ENCODE measurements at places on chromosomes 12 and 14. TPM values are rescaled to one million over a fixed set of nuclear protein-coding genes. Genes with fewer than 3 reads are reported as not detected.

DNA sequence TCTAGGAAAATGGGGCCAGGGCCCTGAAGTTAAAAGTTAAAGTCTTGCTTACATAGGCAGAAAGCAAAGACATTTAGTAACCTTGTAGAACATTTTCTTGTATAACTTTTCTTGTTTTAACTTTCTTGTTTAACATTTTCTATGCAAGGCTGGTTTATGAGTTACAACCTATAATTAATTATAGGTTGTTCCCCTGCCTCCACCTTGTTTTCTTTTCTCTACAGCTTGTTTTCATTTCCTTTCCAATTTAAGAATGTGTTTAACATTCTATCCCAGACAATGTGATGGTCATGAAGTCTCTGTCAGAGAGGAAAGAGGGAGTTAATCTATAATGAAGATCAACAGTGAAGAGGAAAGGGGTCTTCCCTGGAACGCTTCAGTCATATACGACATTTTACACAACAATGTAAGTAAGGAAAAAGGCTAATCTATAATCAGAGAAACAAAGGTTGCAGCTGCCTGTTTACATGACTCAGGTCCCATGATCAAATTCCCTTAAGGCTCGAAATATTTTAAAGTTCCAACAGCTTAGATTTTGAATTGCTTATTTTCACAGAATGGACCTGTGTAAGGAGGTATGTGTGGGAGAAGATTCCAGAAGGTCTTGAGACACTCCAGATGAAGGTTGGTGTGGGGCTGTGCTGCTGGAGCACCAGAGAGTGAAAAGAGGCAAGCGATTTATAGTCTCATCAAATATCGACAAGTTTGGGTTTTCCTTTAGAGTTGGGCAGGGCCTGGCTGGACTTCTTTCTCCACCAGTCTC, 34.2 kb upstream of the TCL1B start:
- no peaks in the 10 kb centered on the region for H3K27me3 ChIP-seq
- H3K36me3 ChIP-seq, result no peaks in the 10 kb centered on the region
- no peak overlapping the region for H3K4me3 ChIP-seq
- no peak overlapping the region for H3K27ac ChIP-seq
- peaks cover 12% of the 10 kb centered on the region for H3K4me1 ChIP-seq
- DNase-seq, result no peak

- no peaks in the 10 kb centered on the region for H3K27me3 ChIP-seq
- peak overlapping the region; percentile 61 for H3K4me3 ChIP-seq
- no peak overlapping the region for H3K27ac ChIP-seq
- no peak for DNase-seq
These were observed 4.2 kb downstream of the TMEM253 start for GRCh38 chr14:21105095-21105494.

GRCh38 chr12:127078577-127079350, 1188.2 kb upstream of the TMEM132C start:
- no peaks in the 10 kb centered on the region for H3K27me3 ChIP-seq
- peaks cover 8% of the 10 kb centered on the region for H3K4me1 ChIP-seq
- H3K4me3 ChIP-seq, result no peak overlapping the region
- no peaks in the 10 kb centered on the region for H3K36me3 ChIP-seq
- no peak overlapping the region for H3K27ac ChIP-seq

Gene NFATC4
- total RNA-seq, result 95.3 TPM

- H3K27me3 ChIP-seq, result no peaks in the 10 kb centered on the region
- peak overlapping the region; percentile 93 for H3K4me3 ChIP-seq
- H3K27ac ChIP-seq, result no peak overlapping the region
- no peaks in the 10 kb centered on the region for H3K36me3 ChIP-seq
- peaks cover 4% of the 10 kb centered on the region for H3K4me1 ChIP-seq
These were observed 1.2 kb downstream of the ANKRD9 start for GRCh38 chr14:102508410-102508773.

GRCh38 chr14:85445151-85445795, 84.7 kb upstream of the FLRT2 start:
- H3K4me3 ChIP-seq, result no peak overlapping the region
- DNase-seq, result no peak
- no peaks in the 10 kb centered on the region for H3K4me1 ChIP-seq

DNA sequence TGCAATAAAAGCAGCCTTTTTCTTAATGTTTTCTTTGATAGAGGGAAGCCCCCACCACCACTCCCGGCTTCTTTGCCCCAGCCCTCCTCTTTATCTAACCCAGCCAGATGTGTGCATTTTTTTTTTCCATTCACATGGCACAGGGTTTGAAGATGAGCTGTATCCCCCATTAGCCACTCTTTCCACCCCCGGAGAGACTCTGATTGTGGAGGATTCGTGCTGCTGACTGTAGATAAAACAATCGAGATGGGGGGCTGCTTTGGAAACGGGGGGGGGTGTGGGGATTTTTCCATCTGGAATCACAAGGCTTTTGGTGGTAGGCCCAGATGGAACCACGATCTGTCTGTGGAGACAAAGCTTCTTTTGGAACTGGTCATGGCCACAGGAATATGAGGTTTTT, 46.2 kb upstream of the VASH1 start:
- peaks cover 8% of the 10 kb centered on the region for H3K4me1 ChIP-seq
- no peak overlapping the region for H3K27ac ChIP-seq
- DNase-seq, result no peak
- no peak overlapping the region for H3K4me3 ChIP-seq
- no peaks in the 10 kb centered on the region for H3K36me3 ChIP-seq

GRCh38 chr12:75661908-75662307, 150.5 kb upstream of the KRR1 start:
- DNase-seq, result no peak
- peaks cover 4% of the 10 kb centered on the region for H3K4me1 ChIP-seq
- no peaks in the 10 kb centered on the region for H3K27me3 ChIP-seq
- no peaks in the 10 kb centered on the region for H3K36me3 ChIP-seq
- H3K4me3 ChIP-seq, result no peak overlapping the region
- no peak overlapping the region for H3K27ac ChIP-seq

GRCh38 chr14:29607169-29607568, 320.5 kb downstream of the PRKD1 start:
- no peaks in the 10 kb centered on the region for H3K36me3 ChIP-seq
- H3K27me3 ChIP-seq, result no peaks in the 10 kb centered on the region
- no peak overlapping the region for H3K4me3 ChIP-seq
- H3K4me1 ChIP-seq, result no peaks in the 10 kb centered on the region
- no peak for DNase-seq
- H3K27ac ChIP-seq, result no peak overlapping the region

DNA sequence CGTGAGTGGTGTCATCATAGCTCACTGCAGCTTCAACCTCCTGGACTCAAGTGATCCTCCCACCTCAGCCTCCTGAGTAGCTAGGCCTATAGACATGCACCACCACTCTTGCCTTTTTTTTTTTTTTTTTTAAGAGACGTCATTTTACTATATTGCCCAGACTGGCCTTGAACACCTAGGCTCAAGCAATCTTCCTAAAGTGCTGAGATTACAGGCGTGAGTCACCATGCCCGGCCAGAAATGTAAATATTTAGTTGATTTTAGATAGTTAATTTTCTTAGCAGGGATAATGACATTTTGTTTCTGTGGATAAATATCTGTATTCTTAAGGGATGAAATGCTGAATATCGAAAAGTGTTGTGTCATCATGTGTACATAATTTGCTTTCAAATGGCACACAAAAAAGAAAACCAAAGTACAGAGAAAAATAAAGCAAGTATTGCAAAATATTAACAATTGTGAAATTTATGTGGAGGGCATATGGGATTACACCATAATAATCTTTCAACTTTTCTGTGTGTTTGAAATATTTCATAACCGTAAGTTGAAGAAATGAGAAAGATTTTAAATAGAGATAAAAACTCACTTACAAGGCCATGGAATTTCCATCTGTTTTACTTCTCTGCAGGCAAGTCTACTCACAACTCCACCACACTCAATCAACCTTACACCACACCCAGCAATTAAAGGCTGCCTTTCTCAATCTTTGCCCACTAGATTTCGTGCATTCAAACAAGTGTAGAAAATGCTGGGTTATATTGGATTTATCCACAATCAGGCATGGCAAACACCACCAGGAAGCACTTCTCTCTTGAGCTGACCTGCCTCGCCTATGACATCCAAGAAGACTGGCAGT, 93.7 kb downstream of the SPTSSA start:
- no peaks in the 10 kb centered on the region for H3K36me3 ChIP-seq
- H3K27ac ChIP-seq, result no peak overlapping the region
- DNase-seq, result no peak
- H3K4me3 ChIP-seq, result no peak overlapping the region
- H3K27me3 ChIP-seq, result no peaks in the 10 kb centered on the region
- H3K4me1 ChIP-seq, result peaks cover 3% of the 10 kb centered on the region

Gene KRT74
- not detected for total RNA-seq

DNA sequence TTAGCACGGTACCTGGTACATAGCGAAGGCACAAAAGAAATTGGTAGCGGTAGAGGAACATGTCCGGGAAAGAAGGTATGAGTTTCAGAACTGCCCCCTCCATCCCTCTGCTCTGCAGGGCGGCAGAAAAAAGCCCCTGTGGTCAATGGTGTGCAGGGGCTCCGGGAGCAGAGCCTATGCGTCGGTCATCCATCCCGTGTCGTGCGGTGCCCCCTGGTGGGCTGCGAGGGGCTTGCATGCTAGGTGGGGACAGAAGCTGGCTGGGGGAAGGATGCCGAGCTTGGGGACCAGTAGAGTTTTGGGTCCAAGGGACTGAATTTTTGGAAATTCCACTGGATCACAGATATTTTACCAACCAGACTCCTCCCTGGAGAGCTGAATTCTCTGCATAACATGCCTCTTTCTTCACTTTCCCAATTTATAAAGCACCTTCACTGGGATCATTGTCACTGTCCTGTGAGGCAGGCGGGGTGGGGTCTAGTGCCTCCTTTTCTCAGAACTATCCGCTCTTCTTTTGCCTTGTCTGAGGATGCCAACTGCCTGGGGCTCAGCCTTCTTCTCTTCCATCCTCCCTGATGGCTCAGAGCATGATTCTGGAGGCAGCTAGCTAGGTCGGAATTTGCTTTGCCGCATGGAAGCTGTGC, 148.7 kb downstream of the SMOC1 start:
- DNase-seq, result peak; percentile 86
- H3K27me3 ChIP-seq, result no peaks in the 10 kb centered on the region
- H3K27ac ChIP-seq, result no peak overlapping the region
- peaks cover 5% of the 10 kb centered on the region for H3K36me3 ChIP-seq
- H3K4me3 ChIP-seq, result no peak overlapping the region
- peaks cover 19% of the 10 kb centered on the region for H3K4me1 ChIP-seq

- no peak overlapping the region for H3K27ac ChIP-seq
- no peaks in the 10 kb centered on the region for H3K4me1 ChIP-seq
- H3K36me3 ChIP-seq, result no peaks in the 10 kb centered on the region
- no peak for DNase-seq
- no peaks in the 10 kb centered on the region for H3K27me3 ChIP-seq
These were observed 38.3 kb downstream of the GYS2 start for GRCh38 chr12:21566223-21566906.

Gene RNASE2
- total RNA-seq, result not detected

GRCh38 chr12:56590237-56590830, 39.8 kb downstream of the BAZ2A start:
- no peaks in the 10 kb centered on the region for H3K36me3 ChIP-seq
- no peak overlapping the region for H3K27ac ChIP-seq
- H3K4me1 ChIP-seq, result no peaks in the 10 kb centered on the region
- DNase-seq, result peak; percentile 45
- no peak overlapping the region for H3K4me3 ChIP-seq

DNA sequence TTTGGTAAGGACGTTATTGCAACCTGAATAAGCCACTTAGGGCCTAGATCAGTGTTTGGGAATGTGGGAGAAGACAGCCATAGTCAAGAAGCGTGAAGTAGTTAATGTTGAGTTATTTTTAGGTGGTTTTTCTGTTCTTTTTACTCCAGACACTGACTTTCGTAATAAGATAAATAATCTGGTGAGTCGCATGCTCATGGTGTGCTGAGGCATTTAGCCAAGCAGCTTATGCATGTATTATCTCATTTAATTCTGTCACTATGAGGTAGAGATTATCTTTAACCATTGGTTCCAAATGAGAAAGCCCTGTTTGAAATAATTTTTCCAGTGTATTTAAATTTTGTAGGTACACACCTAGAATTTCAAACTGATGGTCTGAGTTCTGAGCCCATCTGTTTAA, 67.3 kb downstream of the RCOR1 start:
- no peak overlapping the region for H3K27ac ChIP-seq
- H3K27me3 ChIP-seq, result no peaks in the 10 kb centered on the region
- no peaks in the 10 kb centered on the region for H3K36me3 ChIP-seq
- no peak overlapping the region for H3K4me3 ChIP-seq

DNA sequence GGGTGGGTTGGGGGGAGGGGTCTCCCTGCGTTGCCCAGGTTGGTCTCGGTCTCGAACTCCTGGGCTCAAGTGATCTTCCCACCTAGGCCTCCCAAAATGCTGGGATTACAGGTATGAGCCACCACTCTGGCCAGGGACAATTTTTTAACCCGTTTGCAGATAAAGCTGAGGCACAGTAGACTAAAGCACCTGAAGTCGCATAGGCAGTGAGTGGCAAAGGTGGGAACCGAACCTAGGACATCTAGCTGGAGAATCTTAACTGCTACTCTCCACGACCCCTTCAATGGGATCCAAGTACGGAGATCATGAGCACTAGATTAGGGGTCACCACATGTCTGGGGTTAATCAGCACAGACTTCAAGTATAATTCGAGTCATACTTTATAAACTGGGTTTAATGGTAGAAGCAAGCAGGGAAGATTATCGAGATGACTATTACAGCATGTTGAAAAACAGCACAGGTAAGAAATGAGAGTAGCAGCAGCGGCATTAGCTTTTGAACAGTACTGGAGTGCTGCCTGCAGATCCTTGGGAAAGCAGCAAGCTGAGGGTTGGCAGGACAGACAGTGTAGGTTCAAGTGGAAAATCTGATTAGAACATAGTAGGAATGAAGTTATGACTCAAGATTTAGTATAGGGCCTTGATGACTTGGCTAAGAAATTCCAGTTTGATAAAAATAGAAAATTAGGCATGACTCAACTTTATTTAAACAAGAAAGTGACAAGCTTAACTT, 23.9 kb downstream of the NID2 start:
- no peaks in the 10 kb centered on the region for H3K36me3 ChIP-seq
- H3K4me1 ChIP-seq, result no peaks in the 10 kb centered on the region
- no peak overlapping the region for H3K27ac ChIP-seq
- DNase-seq, result no peak

DNA sequence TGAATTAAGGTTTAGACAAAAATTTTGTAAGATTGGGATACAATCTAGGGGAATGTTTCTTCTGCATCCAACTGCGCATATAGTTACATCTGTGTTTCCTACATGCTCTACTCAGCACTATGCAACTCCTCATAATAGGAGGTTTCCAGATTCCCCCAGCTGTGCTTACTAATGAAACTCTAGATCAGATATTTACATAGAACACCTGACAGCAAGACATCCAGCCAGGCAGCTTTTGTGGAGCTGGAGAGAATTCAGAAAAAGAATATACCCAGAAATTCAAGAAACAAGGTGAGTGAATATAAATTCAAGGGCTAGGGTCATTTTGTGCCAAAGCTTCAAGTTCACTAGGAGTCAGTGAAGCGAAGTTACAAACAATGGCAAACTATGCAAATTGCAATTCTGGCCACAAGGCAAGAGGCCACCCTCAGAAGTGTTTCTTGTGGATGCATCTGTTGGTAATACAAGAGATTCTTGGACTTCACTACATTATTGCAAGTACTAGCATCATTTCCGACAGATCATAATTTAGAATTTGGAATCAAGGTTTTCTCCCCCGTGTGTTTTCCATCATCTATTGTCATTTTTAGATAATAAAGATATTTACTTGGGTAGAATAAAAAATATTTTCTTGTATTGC, 341.2 kb upstream of the NAV3 start:
- H3K36me3 ChIP-seq, result no peaks in the 10 kb centered on the region
- no peak overlapping the region for H3K4me3 ChIP-seq
- H3K27ac ChIP-seq, result no peak overlapping the region
- H3K27me3 ChIP-seq, result no peaks in the 10 kb centered on the region
- peaks cover 16% of the 10 kb centered on the region for H3K4me1 ChIP-seq
- DNase-seq, result no peak

Data from neural progenitor cell (in vitro differentiated cells).